ENCODE measurements at places on chromosomes 11 and 22.
A peak's percentile ranks its signal among the peaks of the same experiment; 100 is the strongest.

DNA sequence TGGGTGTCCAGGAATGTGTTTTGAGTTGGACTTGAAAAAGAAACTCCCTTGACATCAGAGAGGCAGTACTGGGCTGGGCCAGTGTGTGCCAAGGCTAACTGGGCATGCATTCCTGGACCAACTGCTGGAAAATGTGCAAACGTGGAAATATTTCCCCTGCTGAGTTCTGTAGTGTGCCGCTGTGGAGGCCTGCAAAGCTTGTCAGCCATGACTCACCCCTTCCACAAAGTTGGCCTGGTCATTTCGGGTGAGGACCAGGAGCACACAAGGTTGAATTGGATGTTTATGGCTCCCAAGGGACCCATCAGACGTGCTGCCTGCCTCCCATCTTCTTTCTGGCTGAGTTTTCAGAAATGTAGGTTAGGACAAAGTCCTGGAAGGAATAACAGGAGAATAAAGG lies 513.1 kb downstream of the MIAT start:
- peak; percentile 36 for DNase-seq

- DNase-seq: no peak
Measured at GRCh38 chr22:47303161-47303890, 540.9 kb downstream of the TBC1D22A start.

- no peak for DNase-seq
Measured at GRCh38 chr11:14924318-14924717, 32.3 kb upstream of the CYP2R1 start.

GRCh38 chr11:29395555-29396072 lies 621.2 kb downstream of the KCNA4 start:
- DNase-seq: no peak

- no peak for DNase-seq
Measured at GRCh38 chr22:44063462-44064371, 39.6 kb downstream of the PARVB start.

DNA sequence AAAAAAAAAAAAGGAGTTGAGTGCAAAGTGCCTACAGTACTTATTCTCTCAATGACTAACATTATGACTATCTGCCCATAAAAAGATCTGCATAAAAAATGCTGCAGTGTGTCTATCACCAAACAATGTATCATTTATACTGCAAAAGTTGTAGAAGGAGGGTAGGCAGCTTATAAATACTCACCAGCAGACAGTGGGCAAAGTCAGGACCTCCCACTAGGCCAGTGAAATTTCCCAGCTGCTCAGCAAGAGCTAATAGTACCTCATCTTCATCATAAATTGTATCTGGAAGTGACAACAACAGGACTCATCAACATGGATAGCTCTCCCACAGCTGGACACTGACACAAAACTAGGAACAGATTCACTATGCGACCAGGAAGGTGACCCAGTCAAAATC lies 1.6 kb downstream of the PPP2R1B start:
- no peak for DNase-seq

DNA sequence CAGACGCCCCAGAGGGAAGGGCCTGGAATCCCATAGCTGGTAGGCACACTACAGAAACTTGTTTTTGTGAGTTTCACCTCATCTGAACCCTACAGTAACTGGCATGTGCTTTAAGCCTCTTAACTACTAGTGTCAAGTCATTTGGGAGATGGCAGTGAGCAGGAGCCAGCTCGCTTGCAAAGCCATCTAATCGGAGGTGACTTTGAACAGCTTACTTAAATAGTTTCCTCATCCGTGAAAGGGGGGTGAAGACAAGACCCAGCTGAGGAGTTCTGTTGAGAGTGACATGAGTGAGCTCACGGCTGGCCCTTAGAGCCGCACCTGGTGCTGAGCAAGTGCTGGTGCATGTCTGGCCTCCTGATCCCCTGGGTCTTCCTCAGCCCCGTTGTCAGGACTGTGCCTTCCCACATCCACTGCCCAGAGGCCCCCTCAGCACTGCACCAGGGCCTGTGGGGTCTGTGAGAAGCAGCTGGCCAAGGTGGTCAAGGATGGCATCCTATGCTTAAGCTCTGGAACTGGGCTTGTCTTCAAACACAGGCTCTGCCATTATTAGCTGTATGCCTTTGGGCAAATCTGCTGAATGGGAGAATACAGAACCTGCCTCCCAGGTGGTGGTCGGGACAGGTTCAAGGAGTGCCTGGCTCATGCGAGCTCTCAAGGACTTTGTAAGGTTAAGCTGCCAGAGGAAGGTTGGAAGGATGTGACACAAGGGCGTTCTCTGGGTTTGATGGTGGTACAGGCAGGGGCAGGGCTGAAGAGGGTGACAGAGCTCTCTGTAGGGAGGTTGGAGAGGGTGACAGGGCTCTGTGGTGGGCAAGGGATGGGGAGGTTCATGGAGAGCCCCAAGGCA lies 27.3 kb downstream of the INCENP start:
- no peak for DNase-seq

DNA sequence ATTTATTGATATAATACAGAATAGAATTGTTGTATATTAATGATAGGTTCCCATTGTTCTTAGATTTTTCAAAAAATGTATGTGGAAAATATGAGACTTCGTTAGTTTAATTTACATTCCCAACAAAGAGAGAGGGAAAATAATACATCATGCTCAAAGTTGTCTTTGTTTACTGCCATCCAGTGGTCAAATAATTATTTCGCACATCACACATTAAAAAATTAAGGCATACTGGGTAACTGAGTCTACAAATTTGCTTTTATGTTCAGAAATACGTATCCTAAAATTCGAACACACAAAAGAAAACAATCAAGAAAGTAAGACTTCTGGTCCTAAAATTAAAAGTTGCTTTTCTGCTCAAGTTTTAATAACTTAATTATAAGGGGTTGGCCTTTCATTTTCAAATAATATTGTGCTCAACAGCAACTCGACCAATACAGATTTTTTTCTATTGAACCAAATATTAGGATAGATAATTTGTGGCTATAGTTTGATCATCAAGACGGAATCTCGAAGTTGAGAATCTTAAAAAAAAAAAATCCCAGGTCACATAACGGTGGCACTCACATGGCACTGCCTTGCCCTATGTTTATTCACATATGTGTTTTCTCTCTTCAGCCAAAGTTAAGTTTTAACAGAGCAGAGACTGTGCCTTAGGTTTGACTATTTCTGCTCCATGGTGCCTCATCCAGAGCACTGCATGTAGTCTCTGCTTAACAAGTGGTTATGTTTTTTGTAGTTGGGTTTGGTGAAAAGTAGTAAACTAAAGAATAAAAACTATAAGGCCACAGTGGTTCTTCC lies 12.3 kb downstream of the PDGFD start:
- DNase-seq: no peak

DNA sequence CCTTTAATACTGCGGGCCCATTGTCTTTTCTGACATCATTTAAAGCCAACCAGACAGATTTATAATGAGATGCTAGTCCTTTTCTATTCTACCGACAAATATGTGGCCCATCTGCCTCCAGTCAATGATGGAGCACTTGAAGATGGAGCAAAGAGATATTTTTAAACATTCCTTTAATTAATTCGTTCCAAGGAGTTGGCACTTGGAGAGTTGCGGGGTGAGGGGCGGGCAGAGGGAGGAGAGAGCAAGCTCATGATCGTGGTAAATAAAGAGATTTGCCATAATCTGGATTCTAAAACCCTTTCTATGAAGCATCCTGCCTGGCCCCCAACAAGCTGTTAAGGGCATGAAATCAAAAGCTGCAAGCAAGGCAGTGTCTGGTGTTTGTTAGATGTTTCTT lies 5.0 kb downstream of the SLC1A2 start:
- no peak for DNase-seq

DNA sequence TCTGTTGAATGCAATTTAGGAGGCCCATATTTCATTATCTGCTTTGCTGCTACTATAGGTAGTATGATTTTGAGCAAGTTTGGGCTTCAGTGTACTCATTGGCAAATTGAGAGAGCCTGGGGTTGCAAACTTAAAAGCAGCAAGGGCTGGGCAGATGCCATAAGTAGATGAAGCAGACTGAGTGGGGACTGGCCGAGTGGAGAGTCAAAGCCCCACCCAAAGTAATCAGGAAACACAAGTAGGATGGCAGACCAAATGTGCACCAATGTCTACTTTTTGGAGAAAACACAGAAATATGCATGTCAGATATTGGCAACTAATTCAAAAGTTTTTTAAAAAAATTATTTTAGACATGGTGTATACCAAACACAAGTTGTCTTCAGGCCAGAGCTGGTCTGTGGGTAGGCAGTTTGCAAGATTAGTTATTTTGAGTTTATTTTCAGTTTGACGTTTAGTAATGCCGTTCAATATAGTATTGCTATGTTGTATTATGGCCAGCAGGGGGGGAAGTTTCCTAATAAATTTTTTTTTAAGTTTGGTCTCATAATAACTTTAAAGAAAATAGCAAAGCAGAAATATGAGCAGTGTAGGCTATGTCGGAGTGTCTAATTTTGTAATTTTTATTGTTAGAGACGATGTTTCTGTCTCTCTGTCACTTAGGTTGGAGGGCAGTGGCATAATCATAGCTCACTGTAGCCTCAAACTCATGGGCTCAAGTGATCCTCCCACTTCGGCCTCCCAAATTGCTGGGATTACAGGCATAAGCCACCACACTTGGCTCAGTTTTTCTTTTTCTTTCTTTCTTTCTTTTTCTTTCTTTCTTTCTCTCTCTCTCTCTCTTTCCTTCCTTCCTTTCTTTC lies 105.1 kb downstream of the HIPK3 start:
- no peak for DNase-seq

- no peak for DNase-seq
Measured at GRCh38 chr11:92790366-92790765, 179.1 kb upstream of the MTNR1B start.

DNA sequence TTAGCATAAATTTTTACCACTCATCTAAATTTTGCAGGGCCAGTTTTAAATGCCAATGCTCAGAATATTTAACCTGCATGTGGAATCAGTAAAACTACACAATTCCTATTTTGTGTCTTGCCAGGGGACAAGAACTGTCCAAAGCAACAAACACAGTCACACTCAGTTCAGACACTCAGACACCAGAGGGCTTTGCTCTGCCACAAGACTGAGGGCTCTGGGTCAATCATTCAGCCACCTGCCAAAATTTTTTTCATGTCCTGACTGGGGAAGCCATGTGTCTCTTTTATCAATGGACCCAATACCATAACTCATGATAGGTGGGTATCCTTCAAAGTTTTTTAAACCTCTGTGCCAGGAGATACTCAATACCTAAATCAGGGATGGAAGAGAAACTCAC lies 304.0 kb upstream of the ANO3 start:
- DNase-seq: no peak

DNA sequence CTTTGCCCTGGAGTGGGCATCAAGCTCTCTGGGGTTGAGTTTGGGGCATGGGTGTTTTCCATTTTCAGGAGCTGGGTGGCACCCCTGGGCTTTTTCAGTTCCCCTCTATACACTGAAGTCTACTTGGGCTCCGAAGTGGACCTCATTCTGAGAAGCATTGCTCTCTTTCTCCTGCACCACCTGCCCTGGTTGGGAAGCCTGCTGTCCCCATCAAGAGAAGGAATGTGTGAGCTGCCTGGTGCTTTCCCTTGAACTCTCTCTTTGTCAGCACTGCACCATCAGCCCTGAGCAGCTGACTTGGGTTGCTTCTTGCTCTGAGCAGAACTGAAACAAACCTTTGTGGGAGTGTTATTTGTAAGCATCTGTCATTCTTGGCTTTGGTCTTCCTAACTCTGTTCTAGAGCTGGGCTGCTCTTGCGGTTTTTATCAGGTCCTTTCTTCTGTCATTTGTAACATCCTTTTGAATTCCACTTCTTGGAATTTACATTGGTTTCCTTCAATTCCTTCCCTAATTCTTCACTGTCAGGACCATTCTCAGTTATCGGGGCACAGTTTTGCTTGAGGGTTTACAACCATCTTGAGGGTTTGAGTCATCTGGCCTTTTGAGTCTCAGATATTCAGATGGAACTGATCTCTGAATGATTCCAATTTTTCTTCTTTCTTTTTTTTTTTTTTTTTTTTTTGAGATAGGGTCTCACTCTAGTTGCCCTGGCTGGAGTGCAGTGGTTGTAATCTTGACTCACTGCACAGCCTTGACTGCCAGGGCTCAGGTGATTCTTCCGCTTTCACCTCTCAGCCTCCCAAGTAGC lies 20.5 kb downstream of the UBE2L3 start:
- no peak for DNase-seq

DNA sequence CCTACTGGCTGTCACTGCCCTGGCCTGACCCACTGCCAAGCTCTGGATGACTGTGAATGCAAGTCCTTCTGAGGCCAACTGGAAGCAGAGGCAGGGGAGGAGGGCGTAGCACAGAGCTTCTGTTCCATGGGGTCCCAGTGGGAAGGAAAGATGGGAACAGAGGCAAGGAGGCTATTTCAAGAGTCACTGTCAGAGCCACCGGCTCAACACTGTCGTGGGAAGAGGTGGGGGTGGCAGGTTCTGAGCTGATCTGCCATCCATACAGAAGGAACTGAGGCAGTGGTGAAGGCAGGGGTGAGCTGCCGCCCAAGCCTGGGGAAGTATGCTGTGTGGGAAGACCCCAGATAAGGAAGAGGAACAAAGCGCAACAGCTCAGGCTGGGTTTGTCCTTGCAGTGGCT lies 54.7 kb downstream of the SGSM3 start:
- DNase-seq: no peak

DNA sequence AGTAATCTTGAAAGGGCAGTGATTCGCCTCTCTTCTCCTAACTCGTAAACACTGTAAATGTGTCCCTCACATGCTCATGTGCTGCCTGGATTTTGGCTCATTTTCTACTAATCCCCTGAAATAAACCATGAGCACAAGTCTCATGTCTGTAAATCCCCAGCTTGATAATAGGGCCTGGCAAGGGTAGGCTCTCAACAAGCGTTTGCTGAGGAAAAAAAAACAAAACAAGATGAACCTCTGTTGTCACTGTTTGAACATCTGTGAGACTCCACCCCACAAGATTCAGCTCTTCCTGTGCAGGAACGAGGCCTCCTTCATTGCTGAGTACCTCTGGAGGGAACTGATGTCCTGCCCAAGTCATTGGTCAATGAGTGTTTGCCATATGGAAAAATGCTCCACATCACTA lies 4.5 kb upstream of the CYB5R2 start:
- no peak for DNase-seq

GRCh38 chr11:102279641-102280170 lies 37.6 kb upstream of the BIRC3 start:
- peak; percentile 42 for DNase-seq

DNA sequence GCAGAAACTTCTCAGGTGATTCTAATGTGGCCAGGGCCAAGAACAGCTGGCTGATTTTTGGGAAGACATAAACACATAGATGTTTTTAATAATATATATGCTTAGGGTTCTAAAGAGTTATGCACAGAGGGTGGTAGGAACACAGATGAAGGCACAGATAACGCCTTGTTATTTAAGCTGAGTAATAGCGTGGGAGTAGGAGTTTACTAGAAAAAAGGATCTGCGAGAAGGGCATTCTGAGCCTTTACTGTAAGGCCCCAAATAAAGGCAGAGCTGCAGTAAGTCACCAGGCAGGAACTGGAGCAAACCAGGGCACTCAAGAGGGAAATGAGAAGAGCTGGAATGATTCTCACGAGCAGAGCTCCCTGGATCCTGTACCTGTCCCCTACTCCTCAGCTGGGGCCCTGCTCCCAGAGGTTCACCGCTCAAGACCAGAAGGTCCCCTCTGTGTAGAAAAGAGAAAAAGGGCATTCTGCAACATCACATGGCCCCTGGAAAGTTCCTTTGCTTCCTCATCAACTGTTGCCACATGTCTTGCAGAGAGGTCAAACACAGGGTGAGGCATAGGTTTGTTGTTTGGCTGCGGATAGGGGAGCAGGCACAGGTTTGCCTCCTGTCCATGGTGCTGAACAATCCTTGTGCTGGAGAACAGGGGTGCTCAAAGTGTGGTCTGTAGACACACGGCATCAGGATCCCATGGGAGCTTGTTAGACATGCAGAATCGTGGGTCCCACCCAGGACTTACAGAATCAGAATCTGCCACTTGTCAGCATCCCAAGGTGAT lies 125.7 kb downstream of the TENM4 start:
- DNase-seq: no peak

GRCh38 chr11:121249039-121249663 lies 43.4 kb upstream of the SC5D start:
- peak; percentile 1 for DNase-seq

Measured in AG09319 (cell line).